ENCODE measurements at places on chromosomes 3 and 15. TPM values are rescaled to one million over a fixed set of nuclear protein-coding genes. Genes with fewer than 3 reads are reported as not detected.

RAB6B gene
- total RNA-seq, result 2.7 TPM

PLXND1 gene
- 8.6 TPM for total RNA-seq

DNAJA4 gene
- total RNA-seq, result 36.3 TPM

ACP3 gene
- not detected for total RNA-seq

TNFAIP8L3 gene
- total RNA-seq, result not detected

CSPG5 gene
- 0.29 TPM for total RNA-seq

FANCD2OS gene
- not detected for total RNA-seq

BFSP2 gene
- total RNA-seq, result not detected

BTBD1 gene
- total RNA-seq, result 52.9 TPM

BNC1 gene
- not detected for total RNA-seq

CSTA gene
- total RNA-seq, result not detected

GATA2 gene
- total RNA-seq, result not detected

SLC9C1 gene
- total RNA-seq, result not detected

FBXL22 gene
- 0.74 TPM for total RNA-seq

SLCO2A1 gene
- total RNA-seq, result not detected

ALS2CL gene
- total RNA-seq, result 4.3 TPM

Data from activated CD4-positive, alpha-beta memory T cell treated with anti-CD3 and anti-CD28 coated beads for 36 hours (primary cell).